Colonic mucosa (tissue), 4 donors: ENCODE measurements at places on chromosomes 4 and X. TPM values are rescaled to one million over a fixed set of nuclear protein-coding genes. Genes with fewer than 3 reads are reported as not detected.

- DNase-seq, result no peak
Measured at GRCh38 chr4:67762086-67762485, 7.9 kb upstream of the GNRHR start.

- no peak for DNase-seq
Measured at GRCh38 chr4:150769845-150770244, 187.9 kb downstream of the MAB21L2 start.

DNA sequence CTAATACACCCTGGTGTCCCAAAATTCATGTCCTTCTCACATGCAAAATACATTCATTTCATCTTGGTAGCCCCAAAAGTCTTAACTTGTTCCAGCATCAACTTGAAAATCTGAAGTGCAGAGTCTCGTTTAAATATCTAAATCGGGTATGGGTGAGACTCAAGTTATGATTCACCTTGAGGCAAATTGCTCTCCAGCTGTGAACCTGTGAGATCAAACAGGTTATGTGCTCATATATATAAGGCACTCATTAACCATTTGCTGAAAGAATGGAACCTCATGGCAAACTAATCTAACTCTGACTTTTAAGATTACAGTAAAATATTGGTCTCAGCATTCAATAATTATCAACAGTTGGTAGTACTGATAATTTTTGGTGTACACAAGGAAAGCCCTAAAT lies 55.5 kb downstream of the PDLIM5 start:
- DNase-seq, result no peak

GRCh38 chr4:28373601-28374000 lies 1513.0 kb downstream of the STIM2 start:
- DNase-seq, result no peak

PABPC1L2A gene
- not detected for total RNA-seq
